ENCODE measurements at places on chromosomes 16 and 17.

- DNase-seq: no peak
These were observed 24.8 kb upstream of the ARHGAP23 start for GRCh38 chr17:38403491-38403890.

DNA sequence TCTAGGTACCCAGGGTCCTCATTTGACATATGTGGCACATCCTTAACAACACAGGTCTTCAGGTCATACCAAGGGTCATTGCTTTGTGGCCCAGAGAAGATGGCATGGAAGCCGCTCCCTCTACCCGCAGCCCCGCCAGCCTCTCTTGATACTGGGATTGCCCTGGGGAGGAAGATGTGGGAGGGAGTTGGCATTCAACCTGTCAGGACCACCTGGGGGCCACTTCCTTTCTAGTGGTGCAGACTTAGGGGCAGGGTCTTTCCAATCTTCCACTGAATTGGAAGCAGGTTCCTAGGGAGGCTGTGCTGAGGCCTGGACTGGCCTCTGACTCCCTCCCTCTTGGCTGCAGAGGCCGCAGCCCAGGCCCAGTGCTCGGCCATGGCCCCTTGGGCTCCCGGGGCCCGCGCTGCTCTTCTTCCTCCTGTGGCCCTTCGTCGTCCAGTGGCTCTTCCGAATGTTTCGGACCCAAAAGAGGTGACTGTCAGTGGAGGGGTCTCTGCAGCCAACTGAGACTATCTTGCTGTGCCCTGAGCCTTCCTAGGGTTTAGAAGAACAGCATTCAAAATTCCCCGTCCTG is 5.1 kb upstream of the HEXIM1 start:
- no peak for DNase-seq

DNA sequence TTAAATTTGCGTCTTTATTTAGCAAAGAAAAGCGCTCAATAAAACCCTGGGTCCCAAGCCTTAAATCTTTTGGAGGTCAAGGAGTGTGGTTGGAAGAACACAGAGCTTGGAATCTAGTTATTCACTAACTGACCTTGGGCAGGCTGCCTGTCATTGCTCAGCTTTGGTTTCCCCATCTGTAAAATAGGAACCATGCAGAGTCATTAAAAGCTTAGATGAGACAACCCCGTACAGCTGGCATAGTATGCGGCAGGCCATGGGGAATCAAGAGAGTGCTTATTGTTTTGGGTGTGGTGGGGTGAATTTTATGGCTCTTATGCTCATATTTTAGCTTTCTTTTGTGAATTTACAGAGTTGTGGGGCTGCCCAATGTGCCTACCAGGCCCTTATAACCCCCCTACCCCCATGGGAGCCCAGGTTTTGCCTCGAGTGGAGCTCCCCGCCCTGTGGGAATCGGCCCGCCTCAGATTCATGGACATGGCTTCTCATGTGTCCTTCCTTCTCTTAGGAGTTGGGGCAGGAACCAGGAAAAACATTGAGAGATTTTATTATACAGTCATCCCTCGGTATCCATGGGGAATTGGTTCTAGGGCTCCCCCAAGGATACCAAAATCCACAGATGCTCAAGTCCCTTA is 113.5 kb downstream of the CLEC16A start:
- no peak for DNase-seq

DNA sequence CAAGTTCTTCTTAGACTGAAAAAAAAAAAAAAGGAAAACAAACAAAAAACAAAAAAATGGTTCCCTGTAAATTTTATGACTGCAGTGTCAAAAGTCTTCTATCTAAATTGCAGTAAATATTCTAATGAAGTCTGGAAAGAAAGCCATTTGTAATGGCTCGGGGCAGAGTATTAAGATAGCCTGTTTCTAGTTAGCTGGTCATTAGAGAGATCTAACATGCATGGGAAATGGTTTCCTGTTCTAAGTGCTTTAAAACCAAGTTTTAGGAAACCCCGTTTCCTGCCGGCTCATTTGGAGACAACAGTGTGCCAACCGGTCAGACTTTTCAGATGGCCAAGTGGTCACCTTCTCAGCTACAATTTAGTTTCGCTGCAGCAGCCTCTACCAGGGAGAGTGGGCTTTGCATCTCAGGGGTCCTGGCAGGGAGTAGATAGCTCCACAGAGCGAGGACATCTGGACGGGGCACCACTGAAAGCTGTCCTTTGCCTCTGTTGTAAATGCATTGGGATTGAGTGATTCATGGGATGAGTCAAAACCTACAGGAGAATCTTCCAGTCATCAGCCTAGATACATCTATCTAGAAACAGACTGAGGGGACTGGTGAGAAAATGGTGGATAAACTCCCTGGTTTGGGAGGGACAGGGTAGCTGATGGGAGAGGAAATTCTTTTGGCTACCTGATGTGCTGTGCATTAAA is 473.2 kb upstream of the SALL1 start:
- no peak for DNase-seq

GRCh38 chr17:603406-604114 is 111.1 kb downstream of the VPS53 start:
- no peak for DNase-seq

DNA sequence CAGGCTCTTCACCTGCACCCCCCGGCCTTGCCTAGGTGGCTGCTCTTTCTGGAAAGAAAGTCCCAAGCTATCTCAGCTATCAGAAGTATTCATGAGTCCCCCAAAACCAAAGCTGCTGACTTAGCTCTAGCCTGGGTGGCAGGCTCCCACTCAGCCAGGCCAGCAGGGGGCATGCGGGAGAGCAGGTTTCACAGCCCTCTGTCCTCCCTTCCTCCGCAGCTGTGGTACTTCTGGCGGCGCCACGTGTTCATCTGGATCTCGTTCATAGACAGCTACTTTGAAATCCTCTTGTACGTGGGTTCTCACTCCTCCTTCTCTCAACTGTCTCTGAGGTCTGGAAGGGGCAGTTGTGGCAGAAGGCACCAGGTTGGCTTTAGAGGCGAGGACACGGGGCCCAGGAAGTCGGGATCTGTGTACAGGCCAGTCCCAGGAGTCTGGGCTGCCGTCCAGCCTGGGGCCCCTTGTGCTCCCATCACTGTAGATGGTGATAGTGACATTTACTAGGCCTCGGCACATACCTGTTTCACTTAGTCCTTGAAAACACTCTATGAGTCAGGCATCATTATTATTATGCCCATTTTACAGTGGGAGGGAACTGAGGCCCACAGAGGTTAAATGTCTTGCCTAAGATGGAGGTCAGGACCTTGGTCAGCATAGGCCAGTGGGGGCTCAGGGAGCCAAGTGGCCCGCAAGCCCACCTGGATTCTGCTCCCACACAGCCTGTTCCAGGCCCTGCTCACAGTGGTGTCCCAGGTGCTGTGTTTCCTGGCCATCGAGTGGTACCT is 12.9 kb downstream of the TRPV2 start:
- no peak for DNase-seq

DNA sequence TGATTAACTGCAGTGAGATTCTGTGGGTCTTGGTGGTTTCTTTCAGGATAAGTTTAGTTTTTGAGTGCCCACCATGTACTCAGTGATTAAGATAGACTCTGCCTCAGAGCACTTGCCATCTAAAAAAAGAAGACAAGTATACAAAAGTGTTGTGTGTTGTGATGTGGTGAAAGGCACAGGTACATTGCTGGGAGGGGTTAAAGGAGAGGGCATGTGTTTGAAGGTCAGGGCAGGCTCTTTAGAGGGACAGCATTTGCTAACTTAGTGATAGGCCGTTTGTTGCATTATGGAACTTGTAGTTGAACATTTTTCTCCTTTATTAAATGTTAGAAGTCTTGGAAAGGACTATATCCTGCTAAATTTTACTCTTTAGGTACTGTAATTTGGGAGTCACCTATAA is 26.5 kb downstream of the SF3B3 start:
- DNase-seq: no peak

- DNase-seq: no peak
These were observed 214.7 kb downstream of the RPTOR start for GRCh38 chr17:80759377-80759673.

- no peak for DNase-seq
These were observed 526 bp downstream of the MOSMO start for GRCh38 chr16:22008215-22009059.

Measured in bone marrow (tissue), 2 donors.